Fibroblast of the conjunctiva (primary cell): ENCODE measurements at places on chromosomes 16 and 17.
A peak's percentile ranks its signal among the peaks of the same experiment; 100 is the strongest.

GRCh38 chr17:40098846-40099618, 1.4 kb downstream of the NR1D1 start:
- DNase-seq = peak; percentile 93

DNA sequence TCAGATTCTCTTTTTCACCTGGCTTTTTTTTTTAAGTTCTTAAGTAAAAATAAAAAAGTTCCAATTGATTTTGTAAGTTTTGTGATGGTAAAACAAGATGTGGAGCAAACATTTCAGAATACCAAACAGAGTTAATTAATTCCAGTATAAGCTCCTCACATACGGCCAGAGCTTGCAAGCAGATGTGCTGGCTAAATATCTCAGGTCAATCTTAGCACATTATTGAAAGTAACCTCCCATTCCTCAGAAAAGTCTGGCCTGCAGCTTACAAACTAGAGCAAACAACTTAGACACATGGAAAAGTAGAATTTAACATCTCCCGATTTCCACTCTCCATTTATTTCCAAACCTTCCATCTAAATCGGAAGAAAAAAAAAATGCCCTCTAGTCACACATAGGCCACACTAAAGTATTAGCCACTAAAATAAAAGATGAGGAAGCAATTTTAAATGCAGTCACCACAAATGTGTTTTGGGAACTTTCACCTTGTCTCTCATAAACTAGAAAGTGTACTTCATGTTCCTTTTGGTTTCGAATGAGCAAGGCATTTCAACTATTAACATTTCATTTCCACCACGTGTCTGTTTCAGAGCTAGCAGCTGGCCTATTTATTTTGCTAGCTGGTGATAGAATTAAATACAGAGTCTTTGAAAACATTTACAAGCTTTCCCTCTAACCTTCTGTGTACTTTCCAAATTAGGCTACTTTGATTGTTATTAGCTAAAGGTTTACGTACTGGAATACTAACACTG, 143.3 kb downstream of the STX8 start:
- peak; percentile 40 for DNase-seq

GRCh38 chr16:28931801-28932225, at the start of gene CD19:
TSS of gene CD19 (plus strand) at chr16:28931971. CDS start at chr16:28932001, 30 bp downstream.
- DNase-seq = no peak

DNA sequence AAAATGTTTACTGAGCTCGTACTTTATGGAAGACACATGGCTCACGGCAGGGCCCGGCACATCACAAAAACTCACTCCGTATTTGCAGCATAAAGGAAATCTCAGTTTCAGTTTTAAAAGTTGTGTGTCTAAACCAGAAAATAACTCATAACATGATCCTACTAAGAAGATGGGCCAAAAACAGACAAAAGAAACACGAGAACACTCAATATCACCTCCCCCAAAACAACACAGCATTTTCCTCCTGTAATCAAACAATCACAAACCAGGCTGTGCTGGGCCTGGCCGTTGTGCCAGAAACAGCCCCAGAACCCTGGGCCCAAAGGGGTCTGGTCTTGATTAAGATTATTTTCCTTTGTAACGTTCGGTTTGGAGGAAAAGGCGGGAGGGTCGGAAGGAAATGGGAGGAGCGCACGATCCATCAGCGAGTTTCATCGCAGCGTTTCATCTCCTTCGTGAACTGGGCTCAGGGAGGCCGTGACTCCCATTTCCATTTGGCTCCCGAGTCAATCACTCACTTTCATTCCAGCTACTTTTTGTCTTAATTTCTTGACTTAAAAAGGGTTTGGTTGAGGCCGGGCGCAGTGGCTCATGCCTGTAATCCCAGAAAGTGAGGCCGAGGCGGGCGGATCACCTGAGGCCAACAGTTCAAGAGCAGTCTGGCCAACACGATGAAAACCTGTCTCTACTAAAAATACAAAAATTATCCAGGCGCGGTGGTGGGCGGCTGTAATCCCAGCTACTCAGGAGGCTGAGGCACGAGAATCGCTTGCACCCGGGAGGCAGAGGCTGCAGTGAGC, 61.4 kb downstream of the NXN start:
- DNase-seq = no peak
